ENCODE measurements at places on chromosomes 2 and 18.

GRCh38 chr2:151438506-151438905 lies 28.8 kb downstream of the RIF1 start:
- DNase-seq = no peak

DNA sequence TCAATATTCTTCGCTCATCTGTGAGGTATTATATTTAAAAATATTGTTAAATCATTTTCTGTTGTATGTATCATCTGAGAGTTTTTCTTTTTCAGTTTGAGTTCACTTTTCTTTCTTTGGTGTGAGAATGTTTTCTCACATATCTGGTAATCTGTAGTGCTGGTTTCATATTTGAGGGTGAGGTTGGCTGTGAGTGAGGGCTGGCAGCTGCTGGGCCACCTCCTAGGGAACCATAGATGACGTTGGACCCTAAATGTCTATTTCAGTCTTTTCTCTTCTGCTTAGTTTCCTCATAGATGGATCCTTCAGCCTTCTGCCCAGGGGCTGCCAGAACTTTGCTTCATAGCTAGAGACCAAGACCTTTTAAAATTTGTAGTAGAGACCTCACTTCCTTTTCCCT lies 33.5 kb downstream of the MGAT5 start:
- no peak for DNase-seq

GRCh38 chr2:218089259-218089658 lies 20.2 kb downstream of the RUFY4 start:
- DNase-seq = no peak

GRCh38 chr2:210873631-210874030 lies 317.2 kb downstream of the CPS1 start:
- DNase-seq = no peak

DNA sequence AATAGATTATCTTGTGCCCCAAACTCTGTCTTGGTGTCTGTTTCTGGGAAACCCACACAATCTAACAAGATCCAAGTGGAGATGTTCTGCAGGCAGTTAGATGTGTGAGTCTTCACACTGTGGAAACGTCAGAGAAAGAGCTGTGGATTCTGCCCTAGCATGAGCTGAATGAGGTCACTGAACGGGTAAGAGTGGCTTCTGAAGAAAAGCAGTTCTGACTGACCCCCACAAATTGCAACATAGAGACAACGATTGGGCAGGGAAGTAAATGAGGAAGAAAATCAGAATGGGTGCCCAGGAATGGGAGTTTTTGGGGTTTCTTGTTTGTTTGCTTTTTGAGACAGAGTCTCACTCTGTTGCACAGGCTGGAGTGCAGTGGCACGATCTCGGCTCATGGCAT lies 12.9 kb upstream of the RPL37A start:
- no peak for DNase-seq

DNA sequence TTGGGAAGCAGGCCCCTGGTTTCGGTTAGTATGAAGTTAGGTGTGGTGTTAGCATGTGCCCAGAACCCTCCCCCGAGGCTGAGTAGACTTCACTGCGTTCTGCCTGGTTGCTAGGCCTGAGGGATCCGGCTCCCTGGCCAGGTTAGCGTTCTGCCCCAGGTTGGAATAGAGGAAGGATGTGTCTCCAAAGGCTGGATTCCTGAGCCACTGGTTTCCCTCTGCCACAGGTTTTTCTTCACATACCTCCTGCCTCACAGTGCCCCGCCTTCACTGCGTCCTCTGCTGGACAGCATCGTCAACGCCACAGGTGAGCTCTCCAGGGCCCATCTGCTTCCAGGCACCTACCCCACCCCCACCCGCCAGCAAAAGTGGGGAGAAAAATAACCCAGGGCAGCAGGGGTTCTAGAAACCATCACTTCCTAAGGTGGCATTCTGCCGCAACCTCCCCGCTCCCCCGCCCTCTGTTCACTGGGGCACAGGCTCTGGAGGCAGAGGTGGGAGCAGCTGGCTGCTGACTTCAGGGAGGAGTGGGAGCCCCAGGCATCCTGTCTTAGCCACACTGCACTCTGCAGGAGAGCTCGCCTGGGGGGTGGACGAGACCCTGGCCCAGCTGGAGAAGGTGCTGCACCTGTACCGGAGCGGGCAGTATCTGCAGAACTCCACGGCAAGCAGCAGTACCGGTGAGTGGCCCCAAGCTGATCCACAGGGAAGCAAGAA lies 7.1 kb downstream of the PKDCC start:
- no peak for DNase-seq

DNA sequence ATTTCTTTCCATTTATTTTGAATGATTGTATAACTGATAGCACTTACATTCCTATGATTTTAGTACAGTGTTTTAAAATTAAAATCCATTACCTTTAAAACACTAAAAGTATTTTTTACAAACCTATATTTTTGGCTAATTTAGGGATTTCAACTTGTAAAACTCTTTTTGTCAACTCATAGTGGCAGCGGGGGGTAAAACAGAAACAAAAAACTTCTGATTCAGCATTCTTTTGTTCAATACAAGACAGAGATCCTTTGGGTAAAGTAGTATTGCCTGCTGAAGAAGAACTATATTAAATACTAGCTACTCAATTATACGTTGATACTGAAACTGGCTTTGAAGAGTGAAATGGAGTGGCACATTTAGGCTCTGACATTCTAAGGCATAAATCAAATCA lies 437.4 kb upstream of the CDH19 start:
- DNase-seq = no peak

DNA sequence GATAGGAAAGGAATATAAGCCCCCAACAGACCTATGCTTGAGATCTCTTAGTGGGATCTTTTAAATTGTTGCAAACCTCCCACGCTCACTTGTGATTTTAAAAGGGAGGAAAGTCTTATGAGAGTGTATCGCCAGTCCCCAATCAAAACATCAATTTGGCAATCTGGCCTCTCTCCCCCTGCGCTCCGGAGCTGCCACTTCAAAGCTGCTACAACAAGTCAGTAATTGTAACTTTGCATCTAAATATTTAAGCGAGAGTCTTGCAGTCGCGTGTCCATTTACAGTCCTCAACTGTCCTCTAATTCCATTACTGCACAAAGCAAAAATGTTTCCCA lies 8.4 kb downstream of the PAX3 start:
- no peak for DNase-seq

GRCh38 chr2:25606892-25607291 lies 66.5 kb downstream of the DTNB start:
- peak; percentile 16 for DNase-seq

- no peak for DNase-seq
These were observed 29.0 kb upstream of the ALPP start for GRCh38 chr2:232349546-232349945.

DNA sequence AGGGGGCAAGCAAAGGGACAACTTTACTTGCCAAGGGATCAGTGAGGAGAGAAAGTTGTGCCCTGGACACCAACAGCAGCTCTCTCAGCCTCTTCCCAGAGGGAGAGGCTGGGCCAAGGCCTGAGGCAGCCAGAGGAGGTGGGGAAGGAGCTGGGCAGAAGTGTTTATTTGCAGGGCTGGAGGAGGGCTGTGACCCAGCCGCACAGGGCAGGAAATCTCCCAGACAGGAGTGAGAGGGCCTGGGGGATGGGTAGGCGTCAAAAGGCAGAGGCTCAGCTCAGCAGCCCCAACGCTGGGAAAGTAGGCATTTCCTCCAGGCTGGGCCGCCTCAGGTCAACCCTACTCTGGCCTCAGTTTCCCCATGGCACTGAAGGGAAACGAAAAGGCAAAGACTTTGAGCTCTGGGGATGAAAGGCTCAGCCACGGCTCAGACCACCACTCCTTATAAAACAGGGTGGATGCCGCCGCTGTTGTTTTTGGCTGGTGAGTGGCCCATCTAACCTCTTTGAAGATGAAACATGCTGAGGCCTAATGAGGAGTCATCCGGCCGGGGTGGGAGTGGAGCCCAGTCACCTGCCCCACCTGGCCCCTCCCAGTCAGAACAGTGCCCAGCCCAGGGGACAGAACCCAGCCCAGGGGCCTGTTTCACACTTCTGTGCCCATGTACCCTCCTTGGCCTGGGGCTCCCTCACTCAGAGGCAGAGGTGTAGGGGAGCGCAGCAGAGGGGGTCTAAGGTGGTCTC lies 21.9 kb upstream of the SEMA4C start:
- DNase-seq = no peak

DNA sequence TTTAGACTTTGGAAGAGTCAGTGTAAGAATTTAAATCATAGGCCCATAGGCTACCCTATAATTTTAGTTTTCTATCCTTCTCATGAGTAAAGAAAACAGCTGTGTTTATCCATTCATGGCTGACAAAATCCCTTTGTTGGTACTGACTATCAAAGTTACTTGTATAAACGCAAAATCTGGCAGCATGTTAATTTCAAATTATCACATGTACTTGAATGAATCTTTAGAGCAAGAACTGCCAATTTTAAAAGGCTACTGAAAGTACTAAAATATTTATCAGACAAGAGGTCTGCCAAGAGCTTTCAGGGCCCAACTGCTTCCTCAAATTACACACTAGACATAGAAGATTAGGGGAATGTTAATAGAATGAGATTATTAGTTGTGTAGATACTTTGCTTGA lies 66.6 kb downstream of the MYL12B start:
- DNase-seq = no peak

DNA sequence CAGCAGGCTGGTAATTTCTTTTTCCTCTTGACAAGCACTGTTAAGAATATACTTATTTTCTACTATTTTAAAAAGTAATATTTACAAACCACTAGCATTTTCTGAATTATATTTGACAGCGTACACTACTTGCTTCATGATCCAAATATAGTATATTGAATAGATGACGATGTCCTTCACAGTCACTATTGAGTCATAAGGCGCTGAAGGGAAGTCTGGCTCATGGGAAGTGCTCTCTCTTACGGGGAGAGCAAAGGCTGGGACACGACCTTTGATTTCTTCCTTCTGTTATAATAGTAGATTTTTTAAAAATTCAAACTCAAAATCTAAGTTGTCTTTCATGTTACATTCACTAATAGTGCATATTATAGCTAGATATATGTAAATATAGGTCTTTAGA lies 357.1 kb downstream of the SOCS6 start:
- DNase-seq = no peak

GRCh38 chr2:23418461-23418911 lies 33.5 kb downstream of the KLHL29 start:
- no peak for DNase-seq

- DNase-seq = no peak
These were observed 15.9 kb upstream of the ARMC9 start for GRCh38 chr2:231182513-231182899.

All from NCI-H1436 (cell line).